ENCODE measurements at places on chromosomes 4 and X. TPM values are rescaled to one million over a fixed set of nuclear protein-coding genes. Genes with fewer than 3 reads are reported as not detected.

- no peaks in the 10 kb centered on the region for H3K4me1 ChIP-seq
- no peak for DNase-seq
- no peaks in the 10 kb centered on the region for H3K27me3 ChIP-seq
- H3K4me3 ChIP-seq = no peak overlapping the region
- no peaks in the 10 kb centered on the region for H3K36me3 ChIP-seq
- no peak overlapping the region for H3K27ac ChIP-seq
These were observed 278.0 kb downstream of the FBXO8 start for GRCh38 chr4:174005422-174005821.

- H3K27me3 ChIP-seq = no peaks in the 10 kb centered on the region
- no peak overlapping the region for H3K4me3 ChIP-seq
- H3K4me1 ChIP-seq = no peaks in the 10 kb centered on the region
- H3K27ac ChIP-seq = no peak overlapping the region
These were observed 124.5 kb upstream of the PLAC1 start for GRCh38 chrX:134782796-134783195.

GRCh38 chr4:145525291-145525740, 43.7 kb downstream of the SMAD1 start:
- no peaks in the 10 kb centered on the region for H3K27me3 ChIP-seq
- DNase-seq = peak; percentile 16
- no peak overlapping the region for H3K27ac ChIP-seq

RNF128 gene
- not detected for total RNA-seq

GRCh38 chr4:169565606-169566005, 46.8 kb downstream of the NEK1 start:
- no peaks in the 10 kb centered on the region for H3K4me1 ChIP-seq
- H3K36me3 ChIP-seq = no peaks in the 10 kb centered on the region
- no peak overlapping the region for H3K27ac ChIP-seq
- H3K4me3 ChIP-seq = no peak overlapping the region

DNA sequence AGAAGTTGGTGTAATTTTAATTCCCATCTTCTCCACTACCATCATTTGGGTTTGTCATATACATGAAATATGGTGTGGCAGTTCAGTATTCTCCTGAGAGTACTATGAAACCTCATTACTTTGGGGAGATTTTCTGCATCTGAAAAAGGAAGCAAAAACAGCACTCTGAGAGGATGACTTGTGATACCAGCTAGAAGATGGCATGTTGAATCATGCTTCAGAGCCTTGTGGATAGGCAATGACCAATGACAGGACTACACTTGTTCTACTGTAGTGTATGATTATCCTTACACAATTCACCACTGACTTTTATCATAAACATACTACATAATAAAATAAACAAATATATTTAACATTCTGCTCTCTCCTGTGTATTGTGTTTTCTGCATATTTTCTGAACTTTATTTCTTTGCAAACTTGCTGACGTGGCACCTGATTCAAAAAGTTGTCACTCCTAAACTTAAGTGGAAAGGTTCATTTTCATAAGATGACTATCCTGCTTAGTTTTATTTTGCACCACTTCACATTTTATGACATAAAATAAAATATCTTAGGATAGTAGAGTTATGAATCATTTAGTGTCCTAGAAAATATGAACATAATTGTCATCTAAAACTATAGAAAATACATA, 991.3 kb downstream of the FSTL5 start:
- H3K27me3 ChIP-seq = no peaks in the 10 kb centered on the region
- H3K4me1 ChIP-seq = no peaks in the 10 kb centered on the region
- no peak overlapping the region for H3K27ac ChIP-seq
- no peak overlapping the region for H3K4me3 ChIP-seq

DNA sequence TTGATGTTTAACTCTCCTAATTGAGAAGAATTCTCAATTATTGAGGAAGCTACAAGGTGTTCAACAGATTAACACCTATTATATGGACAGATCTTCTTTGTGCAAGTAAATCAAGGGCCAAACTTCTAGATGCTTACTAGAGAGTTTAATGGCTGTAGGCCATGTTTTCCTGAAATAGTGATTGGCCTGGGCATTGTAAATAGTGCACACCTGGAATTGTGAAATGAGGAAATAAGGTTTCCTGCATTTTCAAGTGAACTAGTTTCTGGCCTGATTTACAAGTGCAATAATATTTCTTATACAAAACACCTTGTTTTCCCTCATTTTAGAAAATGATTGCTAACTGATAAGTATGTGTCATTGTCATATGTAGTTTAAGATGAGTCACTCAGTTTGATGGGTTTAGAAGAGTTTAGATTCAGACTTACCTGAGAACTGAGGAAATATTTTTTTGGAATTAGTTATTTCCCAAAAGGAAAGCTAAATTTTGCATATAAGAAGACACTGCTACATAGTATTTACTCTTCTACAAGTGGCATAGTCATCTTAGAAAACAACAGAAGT, 21.2 kb downstream of the AFF1 start:
- H3K4me3 ChIP-seq = no peak overlapping the region
- no peaks in the 10 kb centered on the region for H3K27me3 ChIP-seq
- H3K27ac ChIP-seq = peak overlapping the region; percentile 53
- peaks cover 6% of the 10 kb centered on the region for H3K36me3 ChIP-seq

CENPVL2 gene
- total RNA-seq = 0.56 TPM

CLDN34 gene
- total RNA-seq = not detected

CXorf65 gene
- total RNA-seq = not detected

KIT gene
- 4.6 TPM for total RNA-seq

GRCh38 chrX:97446298-97446882, 562.7 kb downstream of the RPA4 start:
- no peaks in the 10 kb centered on the region for H3K36me3 ChIP-seq
- no peaks in the 10 kb centered on the region for H3K27me3 ChIP-seq
- peaks cover 63% of the 10 kb centered on the region for H3K4me1 ChIP-seq
- no peak overlapping the region for H3K27ac ChIP-seq
- no peak overlapping the region for H3K4me3 ChIP-seq

PRKG2 gene
- total RNA-seq = 2.3 TPM

WDR1 gene
- total RNA-seq = 83.1 TPM

GRCh38 chrX:6768881-6769280, 234.0 kb upstream of the VCX3A start:
- H3K36me3 ChIP-seq = no peaks in the 10 kb centered on the region
- no peaks in the 10 kb centered on the region for H3K4me1 ChIP-seq
- no peak overlapping the region for H3K4me3 ChIP-seq
- H3K27me3 ChIP-seq = no peaks in the 10 kb centered on the region
- H3K27ac ChIP-seq = no peak overlapping the region

- H3K27ac ChIP-seq = no peak overlapping the region
- no peaks in the 10 kb centered on the region for H3K36me3 ChIP-seq
- H3K27me3 ChIP-seq = no peaks in the 10 kb centered on the region
These were observed 253.6 kb downstream of the CBLL2 start for GRCh38 chrX:22526339-22526738.

CXCL3 gene
- 2.0 TPM for total RNA-seq

PTPN13 gene
- 183 TPM for total RNA-seq

DNA sequence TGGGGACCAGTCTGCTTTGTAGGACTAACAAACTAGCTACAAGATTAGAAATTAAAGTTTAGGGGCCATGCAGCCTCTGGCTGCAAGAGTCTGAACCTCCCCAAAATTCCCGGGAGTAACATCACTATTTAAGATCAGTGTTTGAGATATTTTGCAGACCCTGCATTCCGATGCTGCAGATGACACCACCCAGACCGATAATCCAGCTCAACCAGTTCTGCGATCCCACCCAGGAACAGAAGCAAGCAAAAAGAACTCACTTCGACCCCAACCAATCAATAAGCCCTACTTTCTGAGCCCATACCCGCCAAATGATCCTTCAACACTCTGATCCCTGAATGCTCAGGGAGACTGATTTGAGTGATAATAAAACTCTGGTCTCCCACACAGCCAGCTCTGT, 877.8 kb downstream of the FAT4 start:
- no peak overlapping the region for H3K4me3 ChIP-seq
- no peaks in the 10 kb centered on the region for H3K36me3 ChIP-seq
- H3K4me1 ChIP-seq = no peaks in the 10 kb centered on the region
- no peak overlapping the region for H3K27ac ChIP-seq

DNA sequence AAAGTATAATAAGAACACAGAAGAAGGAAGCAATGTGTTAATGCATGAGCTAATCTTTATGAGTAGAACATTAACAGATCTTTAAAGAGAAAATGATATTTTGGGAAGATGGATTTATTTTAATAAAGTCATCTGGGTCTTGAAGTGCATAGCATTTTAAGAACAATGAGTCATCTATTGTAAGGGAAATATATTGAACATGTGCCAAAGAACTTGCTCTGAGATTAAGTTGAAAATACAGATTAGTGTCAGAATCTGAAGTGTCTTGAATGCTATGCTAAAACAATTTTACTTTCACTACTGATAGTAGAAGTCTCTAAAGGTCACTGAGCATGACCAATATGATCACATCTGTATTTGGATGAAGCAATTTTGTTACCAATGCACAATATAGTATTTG, 776.7 kb upstream of the GRID2 start:
- H3K36me3 ChIP-seq = no peaks in the 10 kb centered on the region
- no peaks in the 10 kb centered on the region for H3K27me3 ChIP-seq
- H3K4me3 ChIP-seq = no peak overlapping the region

- peaks cover 9% of the 10 kb centered on the region for H3K4me1 ChIP-seq
- H3K27me3 ChIP-seq = no peaks in the 10 kb centered on the region
- peak; percentile 75 for DNase-seq
- no peaks in the 10 kb centered on the region for H3K36me3 ChIP-seq
These were observed 148.8 kb upstream of the MID1 start for GRCh38 chrX:10769195-10769594.

Measured in neural progenitor cell (in vitro differentiated cells).